AG10803 (cell line): ENCODE measurements at places on chromosomes 3 and 15.

- DNase-seq, result no peak
Observed at GRCh38 chr3:31696009-31696297, 163.2 kb downstream of the STT3B start.

DNA sequence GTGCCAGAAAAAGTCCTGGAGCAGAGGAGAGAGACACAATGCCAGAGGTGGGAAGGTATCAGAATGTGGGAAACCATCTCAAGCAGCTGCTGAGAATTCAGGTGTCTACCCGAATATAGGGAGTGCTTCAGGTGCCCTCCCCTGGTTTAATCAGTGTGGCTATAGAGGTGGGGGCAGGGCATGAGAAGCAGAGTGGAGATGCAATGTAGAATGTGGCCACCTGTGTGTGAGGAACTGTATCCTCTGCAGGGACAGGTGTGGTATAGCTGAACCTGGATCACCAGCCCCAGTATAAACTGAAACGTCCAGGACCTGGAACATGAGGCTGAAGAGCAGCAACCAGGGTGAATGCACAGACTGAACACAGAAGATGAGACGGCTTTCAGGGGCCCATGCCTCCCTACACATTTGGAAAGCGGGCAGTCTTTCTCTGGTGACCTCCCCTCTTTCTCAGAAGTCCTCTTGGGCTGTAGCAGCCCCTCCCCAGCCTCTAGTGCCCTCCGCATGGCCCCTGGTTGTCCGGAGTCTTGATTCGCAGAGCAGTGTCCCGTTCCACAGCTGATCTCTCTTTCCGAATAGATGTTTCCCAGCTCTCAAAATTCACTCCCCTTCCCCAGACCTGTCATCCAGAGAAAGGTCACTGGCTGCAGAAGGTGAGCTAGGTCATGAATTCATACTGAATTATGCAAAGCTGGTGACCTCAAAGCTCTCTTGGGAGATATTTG lies 103.1 kb downstream of the ABHD5 start:
- no peak for DNase-seq

DNA sequence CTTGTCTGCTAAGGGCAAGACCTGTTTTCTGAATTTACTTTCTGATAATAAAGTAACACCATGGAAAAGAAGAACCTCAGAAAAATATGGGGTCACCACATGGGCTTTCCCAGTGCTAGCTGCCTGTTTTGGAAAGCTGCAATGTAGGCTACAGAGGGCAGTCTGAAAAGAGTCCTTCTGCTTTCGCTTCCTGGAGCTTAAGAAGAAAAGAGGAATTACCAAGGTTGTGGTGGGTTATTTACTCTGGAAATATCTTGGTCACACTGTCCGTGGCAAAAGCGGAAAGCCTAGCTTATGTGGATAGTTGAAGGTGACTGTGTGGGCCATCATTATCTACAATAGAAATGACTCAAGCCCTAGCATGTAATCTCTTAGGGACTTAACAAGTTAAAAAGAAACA lies 31.7 kb upstream of the IP6K2 start:
- no peak for DNase-seq

- DNase-seq, result peak; percentile 44
Observed at GRCh38 chr3:86787091-86787490, 203.9 kb downstream of the VGLL3 start.

GRCh38 chr3:468172-468571 lies 271.6 kb downstream of the CHL1 start:
- DNase-seq, result no peak

- no peak for DNase-seq
Observed at GRCh38 chr15:40407330-40407990, 1.9 kb downstream of the IVD start.

GRCh38 chr15:72800833-72801481 lies 17.4 kb upstream of the ADPGK start:
- DNase-seq, result peak; percentile 40

DNA sequence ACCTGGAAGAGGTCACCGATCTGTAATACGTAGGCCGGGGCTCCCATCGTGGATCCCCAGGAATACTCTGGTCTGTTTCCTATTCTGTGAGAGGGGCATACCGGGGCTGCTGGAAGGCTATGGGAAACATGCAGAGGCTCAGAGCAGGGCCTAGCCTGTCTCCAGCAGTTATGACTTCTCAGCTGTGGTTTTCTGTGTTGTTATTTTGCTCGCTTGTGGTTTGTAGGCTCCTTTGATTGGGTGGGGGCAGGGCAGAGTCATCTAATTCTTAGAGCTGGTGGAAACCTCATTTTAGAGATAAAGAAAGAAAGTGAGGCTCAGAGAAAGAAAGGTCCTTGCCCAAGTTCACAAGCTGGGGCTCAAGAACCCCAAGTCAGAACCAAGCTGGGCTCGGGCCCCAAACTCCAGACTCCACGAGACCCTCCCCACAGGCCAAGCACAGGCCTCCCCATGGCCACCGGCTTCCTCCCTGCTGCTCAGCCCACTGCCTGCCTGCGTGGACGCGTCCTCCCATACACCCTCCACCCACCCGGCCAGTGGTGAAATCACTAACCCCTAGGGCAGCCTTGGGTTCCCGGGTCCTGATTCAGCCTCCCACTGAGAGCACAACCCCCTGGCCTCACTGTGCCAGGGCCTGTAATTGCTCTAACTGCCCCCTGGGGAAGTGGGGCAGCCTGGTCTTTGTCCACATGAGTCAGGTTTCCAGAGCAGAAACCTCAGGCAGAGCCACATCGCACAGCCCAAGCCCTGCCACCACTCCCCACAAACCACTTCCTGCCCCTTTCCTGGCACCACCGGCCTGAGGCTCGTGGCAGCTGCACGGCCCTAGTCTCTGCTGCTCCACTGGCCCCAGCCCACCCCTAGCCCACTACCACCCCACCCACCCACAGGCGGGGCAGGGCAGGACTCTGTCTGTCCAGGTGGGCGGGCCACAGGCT lies 270.8 kb downstream of the UACA start:
- DNase-seq, result peak; percentile 91

DNA sequence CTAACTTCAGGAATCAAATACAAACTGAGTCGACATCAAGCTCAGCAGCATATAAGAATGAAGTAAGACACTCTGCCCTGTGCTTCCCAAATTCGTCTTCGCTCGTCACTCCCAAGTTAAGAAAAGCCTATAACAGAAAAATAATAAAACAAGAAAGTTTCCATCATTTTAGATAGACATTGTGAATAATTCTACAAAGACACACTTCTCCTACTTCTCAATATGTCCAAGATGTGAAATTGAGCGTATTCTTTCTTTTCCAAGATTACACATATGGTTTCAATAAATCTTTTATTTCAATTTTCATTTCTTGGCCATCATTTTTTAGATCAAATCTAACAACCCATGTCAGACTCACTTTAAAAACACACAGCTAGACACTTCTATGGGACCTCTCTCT lies 85.1 kb downstream of the FSIP1 start:
- DNase-seq, result no peak

GRCh38 chr3:16262174-16262573 lies 2.6 kb downstream of the DPH3 start:
- no peak for DNase-seq

DNA sequence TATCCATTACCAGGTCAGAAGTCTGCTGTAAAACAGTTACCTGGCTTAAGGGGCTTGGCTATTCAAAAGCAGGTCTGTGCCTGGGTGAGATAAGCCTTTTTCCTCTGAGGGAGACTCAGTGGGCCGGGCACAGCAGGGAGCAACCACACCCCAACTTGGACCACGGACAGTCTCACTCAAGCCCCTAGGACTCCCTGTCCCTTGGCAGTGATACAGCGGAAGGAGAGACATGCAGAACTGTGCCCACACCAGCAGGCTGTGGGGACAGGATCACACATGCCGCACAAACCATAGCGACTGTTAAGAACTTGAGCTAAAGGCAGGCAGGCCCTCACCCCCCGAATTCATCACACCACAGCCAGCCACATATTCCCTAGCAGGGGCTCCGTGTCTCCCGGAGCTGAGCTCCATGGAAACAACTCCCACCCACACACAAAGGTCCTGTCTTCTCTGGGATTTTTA lies 2.8 kb upstream of the GP5 start:
- no peak for DNase-seq

GRCh38 chr3:185820973-185821758 lies 3.7 kb downstream of the IGF2BP2 start:
- DNase-seq, result peak; percentile 87
